Astrocyte (in vitro differentiated cells and primary cell): ENCODE measurements at places on chromosomes 1 and 21. TPM values are rescaled to one million over a fixed set of nuclear protein-coding genes. Genes with fewer than 3 reads are reported as not detected.

Gene CDK11A
- total RNA-seq = 30.3 and 35.3 TPM in 2 replicates

Gene CYYR1
- total RNA-seq = 3.3 and 4.7 TPM in 2 replicates

Gene RPRD2
- 25.2 and 26.0 TPM in 2 replicates for total RNA-seq

DNA sequence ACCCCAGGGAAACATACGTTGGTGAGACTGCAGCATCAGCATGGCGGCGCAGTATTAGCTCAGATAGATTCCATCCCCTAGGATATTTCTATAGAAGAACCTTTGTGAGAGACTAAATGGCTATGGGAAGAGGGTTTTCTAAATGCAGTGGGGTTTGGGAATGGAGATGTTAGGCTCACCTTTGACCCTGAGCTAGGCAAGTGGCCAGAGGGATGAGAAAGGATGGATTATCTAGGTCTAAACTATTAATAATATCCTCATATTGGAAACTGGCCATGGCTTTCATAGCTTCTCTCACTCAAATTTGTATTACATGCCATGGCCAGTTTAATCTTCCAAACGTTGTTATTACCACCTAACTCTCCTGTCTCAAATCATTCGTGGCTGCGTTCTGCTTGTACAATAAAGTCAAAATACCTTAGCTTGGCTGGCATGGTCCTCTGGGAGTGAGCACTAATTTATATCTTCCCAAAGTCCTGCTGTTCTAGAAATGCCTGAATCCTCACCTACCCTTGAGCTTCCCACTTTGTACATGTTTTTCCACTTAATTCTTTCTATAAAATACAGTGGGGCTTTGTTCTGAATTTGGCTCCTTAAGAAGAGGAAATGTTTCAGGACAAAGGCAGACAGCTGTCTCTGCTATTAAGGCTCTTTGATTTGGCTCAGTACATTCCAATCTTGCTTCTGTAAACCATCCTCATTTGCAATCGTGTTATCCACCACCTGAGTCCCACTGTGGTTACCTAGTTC lies 31.0 kb upstream of the COG2 start:
- no peaks in the 10 kb centered on the region for H3K4me1 ChIP-seq
- H3K4me3 ChIP-seq = no peak overlapping the region
- peaks cover 3% of the 10 kb centered on the region for H3K27me3 ChIP-seq
- no peak overlapping the region for H3K27ac ChIP-seq

DNA sequence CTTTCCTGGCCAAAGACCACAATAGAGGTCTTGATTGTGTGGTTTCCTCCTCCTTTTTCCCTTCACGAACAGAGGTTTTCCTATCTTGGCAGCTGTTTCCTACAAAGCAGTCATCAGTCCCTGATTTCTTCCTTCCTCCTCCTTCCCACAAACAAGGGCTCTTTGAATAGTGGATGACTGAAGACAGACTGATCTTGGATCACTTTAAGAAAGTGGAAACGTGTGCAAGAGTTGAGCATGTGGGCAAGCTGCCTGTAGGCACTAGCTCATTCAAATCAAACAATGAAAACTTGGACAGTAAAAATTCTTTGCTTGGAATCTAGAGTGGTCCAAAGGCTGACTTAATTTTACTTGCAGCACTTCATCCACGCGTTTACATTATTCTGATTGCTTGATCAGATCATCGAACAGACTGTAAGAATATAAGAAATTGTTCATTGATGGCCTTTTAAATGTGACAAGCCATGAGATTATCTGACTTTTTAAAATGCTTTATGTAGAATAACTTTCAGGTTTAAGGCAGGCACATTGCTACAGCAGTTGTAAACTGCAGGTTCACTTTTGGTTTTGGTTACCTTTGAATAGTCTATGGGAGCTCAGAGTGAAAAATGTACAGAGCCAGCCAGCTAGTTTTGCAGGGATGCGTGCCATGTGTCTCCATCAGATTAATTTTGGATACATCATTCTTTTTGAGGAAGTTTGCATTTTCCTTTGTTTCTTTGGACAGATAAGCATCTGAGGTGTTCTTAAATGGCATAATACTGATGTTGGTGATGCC lies 34.4 kb downstream of the ADGRL2 start:
- H3K4me3 ChIP-seq = no peak overlapping the region
- no peaks in the 10 kb centered on the region for H3K36me3 ChIP-seq
- H3K27ac ChIP-seq = no peak overlapping the region
- no peaks in the 10 kb centered on the region for H3K27me3 ChIP-seq

DNA sequence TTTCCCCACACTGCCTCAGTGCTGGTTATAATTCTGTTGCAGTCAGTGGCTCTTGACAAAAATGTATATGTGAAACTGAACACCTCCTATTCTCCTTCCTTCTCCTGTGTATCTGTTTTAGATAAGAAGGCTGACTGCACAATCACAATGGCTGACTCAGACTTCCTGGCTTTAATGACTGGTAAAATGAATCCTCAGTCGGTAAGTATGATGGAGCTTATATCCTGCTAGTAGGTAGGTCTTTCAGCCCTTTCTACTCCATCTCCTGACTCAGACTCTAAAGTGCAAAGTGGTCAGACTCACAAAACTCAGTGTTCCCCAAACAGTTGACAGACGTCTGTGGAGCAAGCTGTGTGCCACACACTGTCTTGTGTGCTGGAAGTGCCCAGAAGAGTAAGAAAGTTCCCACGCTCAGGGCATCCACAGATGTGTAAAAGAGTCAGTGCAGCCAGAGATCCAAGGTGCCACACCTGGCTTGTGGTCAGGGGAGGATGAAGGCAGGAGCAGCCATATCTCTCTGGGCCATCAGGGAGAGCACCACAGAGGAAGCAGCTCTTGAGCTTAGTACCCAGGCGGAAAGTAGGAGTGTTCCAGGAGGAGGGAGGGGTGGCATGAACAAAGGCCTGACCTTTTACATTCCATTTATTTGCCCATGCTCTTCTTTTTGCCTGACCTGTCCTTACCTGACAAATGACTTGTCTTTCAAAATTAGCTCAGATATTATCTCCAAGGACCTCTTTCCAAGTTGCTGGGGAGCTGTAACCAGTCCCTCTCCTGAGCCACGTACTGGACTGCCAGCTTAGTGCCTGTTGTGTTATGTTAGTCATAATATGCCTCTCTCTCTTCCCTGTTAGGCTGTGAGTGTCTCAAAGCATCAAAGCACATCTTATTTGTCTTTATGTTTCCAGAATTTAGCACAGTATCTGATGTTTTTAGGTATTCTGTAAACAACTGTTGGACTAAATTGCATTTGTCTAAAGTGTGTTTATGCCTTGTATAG lies 14.0 kb upstream of the PODN start:
- H3K4me1 ChIP-seq = peaks cover 38% of the 10 kb centered on the region
- peak overlapping the region; percentile 85 for H3K27ac ChIP-seq
- peak; percentile 98 for DNase-seq
- H3K36me3 ChIP-seq = no peaks in the 10 kb centered on the region
- peak overlapping the region; percentile 13 for H3K4me3 ChIP-seq
- H3K27me3 ChIP-seq = no peaks in the 10 kb centered on the region

DNA sequence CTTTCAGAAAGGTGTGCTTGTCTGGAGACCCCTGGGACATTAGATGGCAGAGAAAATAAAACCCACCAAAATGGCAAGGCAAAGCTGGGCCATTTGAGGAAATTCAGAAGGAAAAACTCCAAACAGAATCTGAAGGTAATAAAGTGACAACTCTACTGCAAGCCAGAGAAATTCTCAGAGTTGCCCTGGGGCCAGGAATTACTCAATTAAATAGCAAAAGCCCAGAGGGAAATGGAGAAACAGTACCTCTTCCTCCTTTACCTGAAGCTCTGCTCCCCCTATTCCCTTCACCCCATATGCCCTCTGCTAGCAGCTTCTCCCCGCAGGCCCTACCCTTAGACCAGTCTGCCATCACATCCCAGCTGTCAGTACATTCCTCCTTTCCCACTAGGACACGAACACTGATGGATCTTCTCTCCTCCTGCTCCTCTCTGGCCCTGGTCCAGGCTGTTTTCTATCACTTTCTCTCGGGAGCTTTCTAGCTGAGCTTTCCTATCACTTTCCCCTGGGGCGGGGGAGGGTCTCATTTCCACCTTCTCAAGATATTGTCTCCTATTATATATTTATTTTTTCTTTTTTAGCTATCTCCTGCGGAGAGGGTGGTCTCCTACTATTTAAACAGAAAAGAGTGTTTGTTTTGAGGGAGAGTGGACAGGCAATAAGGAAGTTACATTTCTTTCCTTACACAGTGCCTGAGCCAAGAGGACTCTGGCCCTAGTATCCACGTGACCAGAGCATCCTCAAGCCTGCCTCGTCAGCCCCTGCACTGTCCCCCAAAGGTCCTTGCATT lies 47.7 kb upstream of the RBM15 start:
- no peak overlapping the region for H3K27ac ChIP-seq
- H3K4me1 ChIP-seq = no peaks in the 10 kb centered on the region
- H3K27me3 ChIP-seq = no peaks in the 10 kb centered on the region
- no peak for DNase-seq
- no peaks in the 10 kb centered on the region for H3K36me3 ChIP-seq

- no peaks in the 10 kb centered on the region for H3K27me3 ChIP-seq
- no peaks in the 10 kb centered on the region for H3K4me1 ChIP-seq
- DNase-seq = no peak
Observed at GRCh38 chr1:70542856-70543255, 131.8 kb downstream of the CTH start.

DNA sequence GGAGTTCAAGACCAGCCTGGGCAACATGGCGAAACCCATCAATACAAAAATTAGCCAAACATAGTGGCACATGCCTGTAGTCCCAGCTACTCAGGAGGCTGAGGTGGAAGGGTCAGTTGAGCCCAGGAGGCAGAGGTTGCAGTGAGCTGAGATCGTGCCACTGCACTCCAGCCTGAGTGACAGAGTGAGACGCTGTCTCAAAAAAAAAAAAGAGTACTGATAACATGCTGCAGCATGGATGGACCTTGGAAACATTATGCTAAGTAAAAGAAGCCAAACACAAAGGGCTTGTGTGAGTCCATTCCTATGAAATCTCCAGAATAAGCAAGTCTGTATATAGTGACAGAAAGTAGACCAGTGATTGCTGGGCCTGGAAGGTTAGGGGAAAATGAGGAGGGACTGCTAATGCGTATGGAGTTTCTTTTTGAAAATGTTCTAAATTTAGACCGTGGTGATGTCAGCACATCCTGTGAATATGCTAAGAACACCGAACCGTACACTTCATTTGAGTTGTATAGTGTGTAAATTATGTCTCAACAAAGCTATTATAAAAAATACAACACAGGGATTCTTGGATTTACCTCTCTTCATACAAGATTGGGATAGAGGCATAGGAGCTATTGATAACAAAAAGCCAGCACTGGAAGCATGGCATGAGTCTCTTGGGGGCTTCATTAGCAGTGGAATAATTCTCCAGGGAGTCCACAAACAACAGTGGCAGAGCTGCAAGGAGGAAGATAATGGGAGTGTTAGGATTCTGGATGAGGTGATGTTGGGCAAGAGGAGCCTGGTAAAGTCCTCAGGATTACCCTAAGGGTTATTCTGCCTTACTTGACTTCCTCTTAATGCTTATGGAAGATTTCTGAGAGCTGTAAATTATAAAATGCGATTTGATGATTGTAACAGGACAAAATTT lies 73.5 kb downstream of the TTC3 start:
- peak; percentile 14 for DNase-seq
- H3K36me3 ChIP-seq = peaks cover 44% of the 10 kb centered on the region
- no peak overlapping the region for H3K4me3 ChIP-seq
- no peaks in the 10 kb centered on the region for H3K27me3 ChIP-seq

- H3K36me3 ChIP-seq = no peaks in the 10 kb centered on the region
- H3K4me1 ChIP-seq = peaks cover 27% of the 10 kb centered on the region
- no peaks in the 10 kb centered on the region for H3K27me3 ChIP-seq
- no peak overlapping the region for H3K4me3 ChIP-seq
- DNase-seq = peak; percentile 27
- H3K27ac ChIP-seq = no peak overlapping the region
Observed at GRCh38 chr1:17869815-17870214, 114.7 kb downstream of the ACTL8 start.

- H3K27ac ChIP-seq = no peak overlapping the region
- H3K27me3 ChIP-seq = no peaks in the 10 kb centered on the region
- H3K4me3 ChIP-seq = no peak overlapping the region
- no peaks in the 10 kb centered on the region for H3K4me1 ChIP-seq
Observed at GRCh38 chr1:174743654-174744561, 255.8 kb upstream of the CACYBP start.

DNA sequence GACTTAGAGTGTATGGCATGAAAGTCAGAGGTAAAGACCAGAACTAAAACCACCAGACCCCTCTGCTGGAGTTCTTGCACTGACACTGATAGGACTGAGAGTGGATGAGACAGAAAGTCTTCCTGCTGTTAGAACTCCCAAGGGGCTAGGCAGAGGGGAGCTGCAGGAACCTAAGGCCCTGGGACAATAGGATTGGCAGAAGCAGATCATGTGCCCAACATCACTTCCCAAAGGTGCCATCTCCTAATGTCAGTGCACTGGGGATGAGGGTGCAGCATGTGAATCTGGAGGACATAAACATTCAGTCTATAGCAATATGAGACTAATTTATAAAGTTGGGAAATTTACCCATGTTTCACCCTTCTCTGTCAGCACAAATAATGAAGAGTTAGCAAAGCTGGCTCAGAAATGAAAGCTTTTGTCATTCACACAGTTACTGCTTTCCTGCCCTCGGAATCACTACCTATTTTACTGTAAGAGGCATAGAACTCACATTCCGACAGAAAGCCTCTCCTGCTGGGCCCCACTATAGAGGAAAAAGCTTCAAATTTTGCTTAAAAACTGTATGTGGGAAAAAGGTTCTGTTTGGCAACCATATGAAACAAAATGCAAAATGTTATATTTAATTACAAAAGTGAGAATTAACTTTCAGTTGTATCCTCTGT lies 49.9 kb upstream of the SSX2IP start:
- no peak overlapping the region for H3K27ac ChIP-seq
- no peaks in the 10 kb centered on the region for H3K27me3 ChIP-seq
- DNase-seq = no peak
- H3K4me3 ChIP-seq = no peak overlapping the region
- no peaks in the 10 kb centered on the region for H3K36me3 ChIP-seq
- H3K4me1 ChIP-seq = no peaks in the 10 kb centered on the region

DNA sequence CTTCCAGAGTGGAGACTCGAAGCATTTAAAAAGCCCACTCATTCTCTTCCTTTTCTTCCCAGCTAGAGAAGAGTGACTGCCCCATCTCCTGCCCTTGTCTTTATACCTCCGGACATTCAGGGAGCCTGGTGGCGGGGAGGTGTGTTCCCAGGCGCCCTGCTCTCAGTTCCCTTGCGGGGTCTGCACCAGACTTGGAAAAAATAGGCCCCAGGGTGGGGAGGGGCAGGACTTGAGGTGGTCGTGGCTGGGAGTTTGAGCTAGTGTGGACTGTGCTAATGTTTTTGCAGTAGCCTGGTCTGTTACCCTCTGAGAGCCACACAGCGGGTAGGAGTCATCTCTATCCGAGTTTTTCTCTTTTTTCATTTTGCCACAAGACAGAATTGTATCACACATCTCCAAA lies 139.1 kb downstream of the PEX14 start:
- no peaks in the 10 kb centered on the region for H3K36me3 ChIP-seq
- H3K27ac ChIP-seq = no peak overlapping the region
- peaks cover 8% of the 10 kb centered on the region for H3K4me1 ChIP-seq
- no peaks in the 10 kb centered on the region for H3K27me3 ChIP-seq
- DNase-seq = no peak
- H3K4me3 ChIP-seq = no peak overlapping the region
